ENCODE measurements at places on chromosomes 2 and 18. TPM values are rescaled to one million over a fixed set of nuclear protein-coding genes. Genes with fewer than 3 reads are reported as not detected.

GRCh38 chr2:104658144-104658835, 195.6 kb upstream of the POU3F3 start:
- H3K36me3 ChIP-seq = no peaks in the 10 kb centered on the region
- no peaks in the 10 kb centered on the region for H3K27me3 ChIP-seq
- H3K4me1 ChIP-seq = no peaks in the 10 kb centered on the region
- no peak overlapping the region for H3K27ac ChIP-seq

GRCh38 chr2:235291461-235291860, 202.4 kb upstream of the AGAP1 start:
- DNase-seq = no peak
- H3K27ac ChIP-seq = no peak overlapping the region
- H3K4me1 ChIP-seq = no peaks in the 10 kb centered on the region
- H3K27me3 ChIP-seq = no peaks in the 10 kb centered on the region
- no peaks in the 10 kb centered on the region for H3K36me3 ChIP-seq
- H3K4me3 ChIP-seq = no peak overlapping the region

Gene SERPINB7
- total RNA-seq = not detected

Gene PARD3B
- total RNA-seq = 9.5 TPM

Gene ALKAL2
- total RNA-seq = 26.7 TPM

Measured in ascending aorta (tissue), 2 donors.